NCI-H748 treated with DMSO at 0.1 percent for 48 hours (cell line): ENCODE measurements at places on chromosomes 4 and X.

DNA sequence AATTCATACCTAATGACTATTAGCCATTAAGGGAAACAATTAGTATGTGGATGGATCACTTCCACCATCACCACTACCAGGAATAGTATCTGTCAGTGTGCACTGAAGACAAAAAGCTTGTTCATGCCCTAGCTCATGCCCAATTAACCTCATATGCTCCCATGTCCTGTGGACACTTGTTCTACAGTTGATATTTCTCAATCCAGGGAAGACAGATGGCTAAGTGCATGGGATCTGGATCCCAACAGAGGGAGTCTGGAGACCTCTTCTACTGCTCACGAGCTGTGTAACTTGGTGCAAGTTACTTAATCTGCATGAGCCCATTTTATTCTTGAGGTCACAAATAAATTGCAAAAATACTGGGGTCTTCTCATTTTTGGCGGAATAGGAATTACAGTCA lies 23.7 kb downstream of the AMOT start:
- DNase-seq, result no peak

GRCh38 chrX:85836868-85837267 lies 210.5 kb downstream of the CHM start:
- no peak for DNase-seq

- no peak for DNase-seq
Observed at GRCh38 chr4:110826656-110827055, 203.8 kb upstream of the PITX2 start.

DNA sequence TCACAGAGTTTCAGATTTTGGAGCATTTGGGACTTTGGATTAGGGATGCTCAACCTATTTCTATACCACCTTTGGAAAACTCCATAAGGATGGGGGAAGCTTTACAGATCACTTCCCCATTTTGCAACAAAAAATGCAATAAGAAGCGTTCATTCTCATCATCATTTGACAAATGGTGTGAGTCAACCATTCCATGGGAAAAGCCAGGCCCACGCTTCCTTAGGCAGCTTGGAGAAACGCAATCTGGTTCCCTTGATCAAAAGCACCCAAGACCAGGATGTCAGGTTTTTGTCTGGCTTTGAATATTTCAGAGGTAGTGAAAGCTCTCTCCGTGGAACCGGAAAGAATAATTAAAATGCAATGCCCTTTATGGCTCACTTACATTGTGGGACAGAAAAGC lies 79.3 kb upstream of the C4orf50 start:
- DNase-seq, result no peak
